Natural killer cell (primary cell): ENCODE measurements at places on chromosomes 2 and 18. TPM values are rescaled to one million over a fixed set of nuclear protein-coding genes. Genes with fewer than 3 reads are reported as not detected.
A peak's percentile ranks its signal among the peaks of the same experiment; 100 is the strongest.

Gene XRCC5
- total RNA-seq: 220 TPM

DNA sequence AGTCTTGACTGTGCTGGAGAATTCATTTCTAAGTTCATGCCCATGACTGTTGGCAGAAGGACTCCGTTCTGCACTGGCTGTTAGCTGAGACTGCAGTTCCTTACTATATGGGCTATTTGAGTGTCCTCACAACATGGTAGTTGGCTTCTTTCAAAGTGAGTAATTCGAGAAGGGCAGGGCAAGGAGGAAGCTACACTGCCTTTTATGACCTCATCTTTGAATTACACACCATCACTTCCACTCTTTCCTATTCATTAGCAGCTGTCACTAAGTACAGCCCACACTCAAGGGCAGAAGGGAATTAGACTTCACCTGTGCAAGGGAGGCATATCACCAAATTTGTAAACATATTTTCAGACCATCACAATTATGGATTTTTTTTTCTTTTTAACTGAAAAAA, 55.9 kb upstream of the EPAS1 start:
- H3K27me3 ChIP-seq: no peaks in the 10 kb centered on the region
- peaks cover 10% of the 10 kb centered on the region for H3K4me1 ChIP-seq
- H3K36me3 ChIP-seq: no peaks in the 10 kb centered on the region
- H3K4me3 ChIP-seq: no peak overlapping the region
- H3K27ac ChIP-seq: no peak overlapping the region

GRCh38 chr18:55110436-55110835, 151.2 kb upstream of the CCDC68 start:
- H3K4me1 ChIP-seq: no peaks in the 10 kb centered on the region
- no peaks in the 10 kb centered on the region for H3K27me3 ChIP-seq
- DNase-seq: no peak
- H3K27ac ChIP-seq: no peak overlapping the region
- no peaks in the 10 kb centered on the region for H3K36me3 ChIP-seq
- no peak overlapping the region for H3K4me3 ChIP-seq

Gene RTP5
- 0.68 TPM for total RNA-seq

DNA sequence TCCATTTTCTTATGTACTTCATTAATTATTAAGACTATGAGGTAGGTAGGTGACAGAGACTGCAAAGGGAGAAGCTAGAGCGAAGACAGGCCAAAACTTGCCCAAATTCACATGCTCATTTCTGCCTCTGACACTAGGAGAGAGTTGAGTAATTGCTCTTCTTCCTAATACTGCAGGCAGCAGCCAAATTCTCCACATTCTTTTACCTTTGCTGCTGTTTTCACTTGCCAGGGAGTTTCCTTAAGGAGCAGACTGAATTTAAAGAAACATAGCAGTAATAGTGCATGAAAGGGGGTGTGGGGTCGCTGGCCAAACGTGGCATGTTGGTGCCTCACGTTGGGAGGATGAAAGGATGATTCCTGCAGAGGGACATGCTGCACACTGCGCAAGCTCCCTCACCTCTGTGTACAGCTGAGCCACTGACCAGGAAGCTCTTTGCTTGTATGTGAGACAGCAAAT, 12.3 kb downstream of the CRIM1 start:
- no peaks in the 10 kb centered on the region for H3K36me3 ChIP-seq
- H3K27ac ChIP-seq: no peak overlapping the region
- H3K4me1 ChIP-seq: no peaks in the 10 kb centered on the region
- no peaks in the 10 kb centered on the region for H3K27me3 ChIP-seq

Gene ARL6IP6
- 15.0 TPM for total RNA-seq

Gene GPAT2
- total RNA-seq: 6.0 TPM

GRCh38 chr2:92072461-92073035, 2798.7 kb upstream of the TEKT4 start:
- H3K4me1 ChIP-seq: no peaks in the 10 kb centered on the region
- H3K4me3 ChIP-seq: no peak overlapping the region
- H3K36me3 ChIP-seq: no peaks in the 10 kb centered on the region
- no peak for DNase-seq
- H3K27ac ChIP-seq: no peak overlapping the region

Gene LIPG
- 0.48 TPM for total RNA-seq

Gene CERKL
- total RNA-seq: not detected

- H3K27me3 ChIP-seq: no peaks in the 10 kb centered on the region
- peaks cover 19% of the 10 kb centered on the region for H3K4me1 ChIP-seq
- H3K36me3 ChIP-seq: no peaks in the 10 kb centered on the region
- no peak overlapping the region for H3K27ac ChIP-seq
These were observed 735 bp downstream of the CD207 start for GRCh38 chr2:70834881-70835280.

DNA sequence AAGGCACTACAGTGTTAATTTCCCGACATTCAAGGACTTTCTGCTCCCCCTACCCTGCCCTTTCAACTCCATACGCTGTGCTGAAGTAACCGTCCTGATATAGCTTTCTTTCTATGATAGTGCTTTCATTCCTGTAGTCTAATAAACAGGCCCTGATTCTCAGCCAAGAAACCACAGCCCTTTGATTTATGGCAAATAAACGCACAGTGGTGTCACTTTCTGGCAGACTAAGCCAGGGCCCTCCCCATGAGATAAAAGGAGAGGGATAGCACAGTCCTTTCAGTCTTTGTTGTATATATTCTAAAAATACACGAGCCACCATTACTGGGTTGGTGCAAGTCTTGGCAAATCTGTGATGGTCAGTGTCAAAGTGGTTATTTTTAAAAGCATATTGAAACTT, 291.2 kb downstream of the ALPK2 start:
- no peak overlapping the region for H3K27ac ChIP-seq
- no peak for DNase-seq

GRCh38 chr2:173520918-173521317, 166.2 kb downstream of the CDCA7 start:
- no peak overlapping the region for H3K27ac ChIP-seq
- no peak overlapping the region for H3K4me3 ChIP-seq
- H3K36me3 ChIP-seq: no peaks in the 10 kb centered on the region
- DNase-seq: no peak

Gene TMEM237
- 2.8 TPM for total RNA-seq

DNA sequence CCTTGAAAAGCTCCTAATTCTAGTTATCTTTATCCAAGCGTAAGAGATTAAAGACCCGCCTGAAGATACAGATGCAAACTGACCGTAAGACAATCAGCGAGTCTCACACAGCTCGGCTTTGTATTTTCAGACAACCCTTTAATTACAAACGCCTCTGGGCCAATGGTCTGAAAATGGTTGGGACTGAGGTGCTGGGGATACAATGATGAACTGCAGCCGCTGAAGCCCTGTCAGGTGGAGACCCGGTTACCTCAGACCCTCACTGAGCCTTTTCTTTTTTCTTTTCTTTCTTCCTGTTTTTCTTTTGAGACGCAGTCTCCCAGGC, 715 bp upstream of the CFAP36 start:
- DNase-seq: no peak
- H3K4me1 ChIP-seq: peaks cover 16% of the 10 kb centered on the region
- H3K36me3 ChIP-seq: peaks cover 3% of the 10 kb centered on the region
- H3K27ac ChIP-seq: peak overlapping the region; percentile 85
- peak overlapping the region; percentile 62 for H3K4me3 ChIP-seq

GRCh38 chr2:66433945-66434678, 813 bp upstream of the MEIS1 start:
- no peak overlapping the region for H3K27ac ChIP-seq
- no peaks in the 10 kb centered on the region for H3K36me3 ChIP-seq
- peak overlapping the region; percentile 47 for H3K4me3 ChIP-seq

Gene NDC80
- 3.4 TPM for total RNA-seq

Gene PLCD4
- 0.83 TPM for total RNA-seq

- no peak for DNase-seq
- H3K27ac ChIP-seq: no peak overlapping the region
- H3K4me3 ChIP-seq: no peak overlapping the region
- H3K4me1 ChIP-seq: no peaks in the 10 kb centered on the region
These were observed 330.3 kb upstream of the MEX3C start for GRCh38 chr18:51527826-51528225.

Gene PID1
- 3.0 TPM for total RNA-seq

- H3K27me3 ChIP-seq: no peaks in the 10 kb centered on the region
- H3K4me1 ChIP-seq: peaks cover 31% of the 10 kb centered on the region
- H3K36me3 ChIP-seq: no peaks in the 10 kb centered on the region
- DNase-seq: no peak
These were observed 339 bp downstream of the ACAA2 start for GRCh38 chr18:49813069-49813318.

GRCh38 chr2:218224186-218224585, 7.2 kb downstream of the ARPC2 start:
- H3K27ac ChIP-seq: peak overlapping the region; percentile 39
- H3K4me3 ChIP-seq: no peak overlapping the region
- peaks cover 61% of the 10 kb centered on the region for H3K4me1 ChIP-seq
- H3K36me3 ChIP-seq: peaks cover 62% of the 10 kb centered on the region

Gene SIX3
- total RNA-seq: 0.39 TPM

DNA sequence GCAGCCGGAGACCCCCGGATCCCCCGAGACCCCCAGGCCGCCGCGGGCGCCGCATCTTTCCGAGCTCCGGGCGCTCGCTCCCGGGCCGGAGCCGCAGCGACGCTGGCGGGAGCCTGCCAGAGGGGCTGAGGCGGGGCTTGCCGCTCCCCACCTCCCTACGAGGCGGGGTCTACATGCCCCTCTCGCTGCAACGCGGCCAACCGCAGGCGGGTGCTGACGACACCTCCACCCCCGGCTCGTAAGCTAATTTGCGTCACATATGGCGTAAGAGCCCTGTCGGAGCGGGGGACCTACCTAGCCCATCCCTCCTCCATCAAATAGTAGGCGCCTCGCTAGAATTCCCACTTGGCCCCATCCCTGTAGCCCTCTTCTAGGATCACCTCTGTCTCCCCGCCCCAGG, at the start of gene PTPRN:
Gene PTPRN (minus strand): TSS at position 124 of the 400 bp plus-strand sequence. CDS start 69 bp downstream, at position 55.
- H3K27ac ChIP-seq: no peak within 1 kb of the TSS
- H3K4me1 ChIP-seq: peaks cover 6% of the 10 kb centered on the region
- DNase-seq: no peak
- no peak within 1 kb of the TSS for H3K4me3 ChIP-seq

DNA sequence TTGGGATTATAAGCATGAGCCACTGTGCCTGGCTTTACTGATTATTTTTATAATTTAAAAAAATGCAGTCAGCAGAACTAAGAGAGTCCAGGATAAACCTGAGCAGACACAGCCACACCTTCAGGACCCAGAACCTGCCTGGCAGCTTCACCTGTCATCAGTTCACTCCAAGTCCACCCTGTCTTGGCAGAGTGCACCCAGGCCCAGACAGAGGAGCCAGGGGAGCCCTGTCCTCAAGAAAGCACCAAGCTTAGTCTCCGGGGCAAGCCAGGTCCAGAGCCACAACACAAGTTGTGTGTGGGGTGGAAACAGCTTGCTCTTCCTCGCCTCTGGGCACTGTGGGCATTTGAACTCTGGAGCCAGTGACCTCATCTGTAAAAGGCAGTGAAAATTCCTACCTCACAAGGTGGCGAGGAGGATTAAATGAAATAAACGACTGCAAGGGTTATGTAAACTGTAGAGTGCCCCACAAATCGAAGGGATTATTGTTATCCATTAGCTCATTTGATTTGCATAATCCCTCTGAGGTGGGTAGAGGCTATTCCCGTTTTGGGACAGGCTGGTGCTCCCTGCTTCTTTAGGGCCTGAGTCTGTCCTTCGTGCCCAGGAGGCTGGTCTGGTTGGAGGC, 24.7 kb downstream of the MYCN start:
- DNase-seq: no peak
- no peak overlapping the region for H3K27ac ChIP-seq
- peaks cover 17% of the 10 kb centered on the region for H3K4me1 ChIP-seq
- H3K4me3 ChIP-seq: no peak overlapping the region

Gene SNORC
- total RNA-seq: 0.98 TPM

Gene ITGB6
- not detected for total RNA-seq
